ENCODE measurements at places on chromosomes 2 and 18.

GRCh38 chr18:35107216-35107615 lies 66.0 kb downstream of the MAPRE2 start:
- DNase-seq: no peak

DNA sequence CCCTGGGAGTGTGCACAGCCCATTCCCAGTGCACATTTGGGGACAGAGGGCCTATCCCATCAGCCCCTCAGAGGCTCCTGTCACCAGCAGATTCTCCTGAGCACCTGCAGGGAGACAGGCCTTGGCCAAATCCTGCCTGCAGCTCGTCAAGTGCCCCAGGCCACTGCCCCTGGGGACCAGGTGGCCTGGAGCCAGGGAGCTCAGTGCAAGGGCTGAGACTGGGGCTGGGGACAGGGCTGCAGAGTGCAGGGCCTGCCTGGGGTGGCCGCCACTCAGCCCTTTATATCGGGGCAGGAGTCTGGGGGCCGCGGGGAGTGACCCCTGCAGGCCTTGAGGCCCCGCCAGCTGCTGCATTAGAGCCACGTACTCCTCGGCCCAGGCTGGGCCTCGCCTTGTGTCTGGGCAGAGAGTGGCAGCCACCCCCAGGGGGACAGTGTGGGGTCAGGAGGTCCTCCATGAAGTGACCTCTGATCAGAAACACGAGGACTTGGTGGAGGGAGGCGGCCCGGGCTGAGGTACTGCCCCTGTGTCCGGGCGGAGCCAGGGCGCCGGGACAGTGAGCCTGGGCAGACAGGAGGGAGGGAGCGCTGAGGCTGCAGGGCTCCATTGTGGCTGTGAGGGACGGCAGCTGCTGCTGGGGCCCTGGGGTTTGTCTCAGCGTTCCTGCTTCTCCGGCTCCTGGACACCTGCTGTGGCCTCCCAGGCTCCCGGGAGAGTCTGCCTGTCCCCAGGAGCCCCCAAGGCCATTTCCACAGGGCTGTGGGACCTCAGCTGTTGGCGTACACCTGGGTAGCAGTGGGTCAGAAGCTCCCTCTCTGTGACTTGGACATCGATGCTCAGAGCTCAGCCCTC lies 24.2 kb downstream of the GPC1 start:
- DNase-seq: no peak

DNA sequence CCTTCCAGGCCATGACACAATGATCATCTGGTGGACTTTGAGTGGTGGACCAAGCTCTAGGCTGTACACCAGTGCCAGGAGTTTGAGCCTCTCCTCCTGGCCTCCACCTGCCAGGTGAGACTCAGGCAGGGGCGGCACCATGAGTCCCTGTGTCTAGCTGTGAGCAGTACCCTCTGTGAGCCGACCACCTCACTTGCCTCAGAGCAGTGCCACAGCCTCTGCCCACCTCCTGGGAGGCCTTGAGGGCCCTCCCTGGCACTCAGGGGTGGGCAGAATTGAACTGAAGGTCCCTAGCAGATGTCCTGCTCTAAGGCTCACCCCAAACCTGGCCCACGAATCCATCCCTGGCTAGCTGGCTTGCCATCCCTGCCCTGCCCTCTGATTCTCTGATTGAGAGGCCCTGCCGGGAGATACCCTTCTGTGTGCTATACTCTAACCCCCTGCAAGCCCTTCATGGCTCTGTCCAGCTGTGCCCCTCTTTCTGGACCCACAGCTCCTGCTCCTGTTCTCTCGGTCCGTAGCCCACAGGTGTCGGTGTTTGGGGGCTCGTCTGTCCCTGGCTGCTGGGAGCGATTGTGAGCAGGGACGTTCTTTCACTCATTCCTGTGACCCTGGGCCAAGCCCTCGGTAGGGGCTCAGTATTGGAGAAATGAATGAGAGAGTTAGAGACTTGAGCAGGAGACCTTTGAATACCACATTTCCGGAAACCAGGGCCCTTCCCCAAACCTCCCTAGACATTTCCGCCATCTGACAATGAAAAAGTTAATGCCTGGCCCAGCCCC lies 70.0 kb downstream of the INHBB start:
- DNase-seq: no peak

GRCh38 chr18:76997951-76998808 lies 134.4 kb downstream of the MBP start:
- no peak for DNase-seq

DNA sequence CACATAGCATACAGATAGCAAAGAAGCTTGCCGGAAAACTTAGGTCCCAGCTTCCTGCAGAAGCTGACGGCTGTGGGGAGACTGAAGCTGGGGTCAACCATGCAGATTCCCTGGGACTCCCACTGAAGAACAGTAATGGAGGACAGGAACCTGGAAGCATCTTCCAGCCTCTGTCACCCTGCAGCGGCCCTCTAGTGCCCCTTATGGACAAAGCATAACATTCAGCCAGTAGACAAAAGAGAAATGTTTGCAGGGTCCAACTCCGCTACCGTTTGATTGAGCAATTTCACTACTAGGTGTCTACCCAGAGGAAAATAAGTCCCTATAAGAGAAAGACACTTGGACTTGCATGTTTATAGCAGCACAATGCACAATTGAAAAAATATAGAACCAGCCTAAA lies 460.6 kb downstream of the CNTNAP5 start:
- no peak for DNase-seq

DNA sequence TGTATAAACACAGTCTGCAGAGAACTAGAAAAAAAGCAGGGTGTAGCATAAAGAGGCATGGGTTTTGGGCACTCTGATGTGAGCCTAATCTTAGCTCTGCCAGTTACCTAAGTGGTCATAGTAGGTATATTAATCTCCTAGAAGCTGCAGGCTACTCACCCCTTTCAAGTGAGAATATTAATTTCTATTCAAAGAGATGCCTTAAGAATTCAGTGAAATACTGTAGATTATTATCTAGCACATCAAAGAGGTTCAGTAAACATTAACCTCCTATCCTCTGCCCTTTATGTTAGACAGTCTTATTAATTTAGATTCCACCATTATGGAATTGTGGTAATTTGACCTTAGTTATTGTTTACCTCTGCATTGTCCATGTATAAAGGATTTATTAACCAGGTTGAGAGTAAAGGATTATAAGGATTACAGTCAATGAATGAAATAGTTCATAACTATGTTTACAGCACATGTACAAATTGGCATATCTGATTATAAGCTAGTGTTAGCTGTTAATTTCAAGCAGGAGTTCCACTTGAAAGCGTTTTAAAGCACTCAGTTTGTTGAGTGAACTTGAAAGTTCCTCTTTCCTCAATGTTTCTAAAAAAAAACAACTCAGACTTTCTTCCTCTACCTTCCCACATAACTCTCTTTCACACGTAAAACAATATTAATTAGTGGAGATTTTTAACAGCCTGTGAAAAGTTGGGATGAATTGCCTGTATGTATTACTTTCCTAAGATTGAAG lies 150.6 kb upstream of the EPC2 start:
- DNase-seq: no peak

DNA sequence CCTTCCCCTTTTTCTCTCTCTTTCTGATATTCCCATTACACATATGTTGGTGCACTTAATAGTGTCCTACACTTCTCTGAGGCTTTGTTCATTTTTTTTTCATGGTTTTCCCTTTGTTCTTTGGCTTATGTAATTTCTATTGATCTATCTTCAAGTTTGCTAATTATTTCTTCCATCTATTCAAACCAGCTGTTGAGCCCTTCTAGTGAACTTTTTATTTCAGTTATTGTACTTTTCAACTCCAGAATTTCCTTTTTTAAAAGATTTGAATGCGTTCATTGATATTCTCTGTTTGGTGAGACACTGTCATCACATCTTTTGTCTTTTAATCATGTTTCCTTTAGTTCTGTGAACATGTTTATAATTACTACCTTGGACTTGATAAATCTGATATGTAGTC lies 118.2 kb downstream of the ARHGEF4 start:
- DNase-seq: no peak

GRCh38 chr2:112666761-112667122 lies 21.0 kb downstream of the SLC20A1 start:
- DNase-seq: no peak

DNA sequence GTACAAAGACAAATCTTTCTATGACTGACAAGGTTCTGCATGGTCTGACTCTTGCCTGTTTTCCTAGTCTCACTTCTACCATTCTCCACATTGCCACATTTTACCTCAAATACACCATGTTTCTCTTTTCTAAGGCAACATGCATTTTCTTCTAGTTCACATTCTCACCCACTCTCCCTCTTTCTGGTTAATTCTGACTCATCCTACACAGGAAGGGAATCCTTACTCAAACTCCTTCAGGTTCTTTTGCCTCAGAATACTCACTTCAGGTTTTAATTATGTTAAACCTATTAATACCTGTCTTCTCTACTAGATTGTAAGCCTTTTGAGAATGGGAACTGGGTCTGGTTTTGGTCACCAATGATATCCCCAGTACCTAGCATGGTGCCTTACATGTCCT lies 47.2 kb downstream of the MAP2 start:
- no peak for DNase-seq

GRCh38 chr18:60446821-60447220 lies 74.2 kb upstream of the MC4R start:
- DNase-seq: no peak

DNA sequence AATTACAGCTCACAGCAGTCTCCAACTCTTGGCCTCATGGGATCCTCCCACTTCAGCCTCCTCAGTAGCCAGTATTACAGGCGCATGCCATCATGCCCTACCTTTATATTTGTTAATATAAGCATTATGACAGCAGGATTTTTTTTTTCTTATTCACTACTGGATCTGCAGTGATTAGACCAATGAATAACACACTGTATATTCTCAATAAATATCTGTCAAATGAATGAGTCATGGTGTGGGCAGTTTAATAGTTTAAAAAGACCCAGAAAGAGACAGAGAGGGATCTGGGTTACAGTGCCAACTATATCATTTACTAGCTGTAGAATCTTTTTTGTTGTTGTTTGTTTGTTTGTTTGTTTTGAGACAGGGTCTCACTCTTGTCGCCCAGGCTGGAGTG lies 62.4 kb upstream of the LTBP1 start:
- DNase-seq: no peak

GRCh38 chr2:181239201-181239799 lies 217.9 kb upstream of the ITGA4 start:
- no peak for DNase-seq

DNA sequence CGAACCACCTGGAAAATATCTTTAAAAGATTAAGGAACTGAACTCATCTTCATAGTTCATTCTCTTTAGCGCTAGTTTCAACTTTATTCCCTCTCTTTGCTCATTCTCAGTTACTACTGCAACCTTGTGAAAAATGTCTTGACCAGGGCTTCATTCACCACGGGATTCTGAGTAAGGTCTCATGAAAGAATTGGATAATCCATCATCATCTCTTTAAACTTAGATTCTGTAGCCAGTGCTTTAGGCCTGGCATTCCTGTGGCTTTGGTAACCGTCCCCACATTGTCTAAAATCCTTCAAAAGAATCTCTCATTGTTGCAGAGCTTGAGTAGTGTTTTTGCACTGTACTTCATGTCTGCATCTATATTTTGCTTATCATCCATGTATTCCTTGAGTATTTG lies 229.5 kb downstream of the ETAA1 start:
- no peak for DNase-seq

DNA sequence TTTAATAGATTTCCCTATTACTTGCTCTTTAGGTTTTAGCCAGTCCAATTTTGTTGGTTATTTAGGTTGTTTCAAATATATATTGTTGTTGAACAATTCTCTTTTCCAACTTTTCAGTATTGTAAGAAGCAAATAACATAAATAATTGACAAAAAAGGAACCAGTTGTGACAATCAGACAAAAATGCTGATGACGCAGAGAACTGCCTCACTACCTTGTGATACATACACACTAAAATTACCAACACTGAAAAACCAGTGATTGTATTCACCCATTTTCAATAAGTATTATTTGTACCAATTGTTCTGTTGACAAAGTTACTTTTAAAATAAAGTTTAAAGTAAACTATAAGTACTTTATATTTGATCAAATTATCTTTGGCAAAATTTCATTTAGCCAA lies 43.1 kb upstream of the NABP1 start:
- DNase-seq: no peak

DNA sequence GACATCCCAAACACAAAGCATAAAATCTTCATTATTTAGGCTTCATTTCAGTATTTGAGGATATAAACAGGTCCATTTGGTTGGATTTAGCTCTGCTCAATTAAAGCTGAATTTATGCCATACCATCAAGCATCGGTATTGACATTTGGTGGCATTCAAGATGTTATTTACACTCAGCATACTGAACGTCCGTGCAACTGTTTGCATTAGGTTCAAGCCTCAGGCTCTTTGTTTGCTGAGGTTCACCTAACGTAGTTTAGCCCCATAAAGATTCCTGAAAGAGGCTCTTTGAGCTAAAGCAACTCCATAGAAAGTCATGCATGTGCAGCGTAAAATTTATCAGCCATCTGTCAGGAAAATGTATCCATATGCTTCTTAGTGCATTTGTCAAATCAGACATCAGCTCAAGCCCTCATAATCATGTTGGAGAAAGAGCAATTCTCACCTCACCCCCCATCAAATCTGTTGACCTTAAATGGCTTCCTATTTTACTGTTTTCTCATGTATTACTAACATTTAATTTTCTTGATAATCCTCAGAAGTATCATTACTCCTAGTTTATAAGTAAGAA lies 366.9 kb downstream of the EPHA4 start:
- DNase-seq: no peak

DNA sequence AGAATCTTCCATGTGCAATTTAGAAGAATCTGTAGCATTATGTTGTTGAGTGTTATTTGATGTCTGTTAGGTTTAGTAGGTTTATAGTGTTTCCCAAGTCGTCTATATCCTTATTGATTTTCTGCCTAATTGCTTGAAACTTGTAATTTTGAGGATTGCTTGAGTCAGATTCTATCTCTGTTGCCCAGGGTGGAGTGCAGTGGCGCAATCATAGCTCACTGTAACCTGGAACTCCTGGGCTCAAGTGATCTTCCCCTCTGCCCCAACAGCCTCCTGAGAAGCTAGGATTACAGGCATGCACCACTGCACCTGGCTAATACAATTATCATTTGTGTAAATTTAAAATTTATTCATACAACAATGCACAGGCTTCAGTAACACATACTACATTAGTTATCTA lies 3.1 kb upstream of the TCF23 start:
- DNase-seq: no peak

GRCh38 chr2:219183151-219183772 lies 5.2 kb downstream of the RETREG2 start:
- DNase-seq: no peak

GRCh38 chr2:160906878-160907277 lies 253.3 kb upstream of the TANK start:
- no peak for DNase-seq

DNA sequence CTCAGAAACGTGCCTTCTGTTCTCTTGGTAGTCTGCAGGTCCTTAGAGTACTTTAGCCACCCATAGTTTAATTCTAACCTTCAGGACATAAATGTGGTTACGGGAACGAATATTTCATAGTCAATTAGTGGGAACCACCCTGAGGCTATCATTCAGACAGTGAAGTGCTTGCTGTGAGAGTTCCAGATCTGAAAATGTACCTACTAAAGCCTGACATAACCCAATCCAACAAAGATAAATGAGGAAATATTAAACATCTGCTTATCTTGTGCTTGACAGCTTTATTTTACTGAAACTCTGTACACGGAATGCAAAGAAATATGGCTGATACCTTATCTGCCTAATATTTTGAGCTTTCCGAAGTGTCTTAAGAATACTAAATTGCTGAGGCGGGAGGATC lies 43.0 kb downstream of the RAB27B start:
- DNase-seq: no peak

Measured in activated CD8-positive, alpha-beta memory T cell treated with anti-CD3 and anti-CD28 coated beads for 4 hours (primary cell).